ENCODE measurements at places on chromosomes 6 and 20. TPM values are rescaled to one million over a fixed set of nuclear protein-coding genes. Genes with fewer than 3 reads are reported as not detected.

The HLA-DQA1 gene
- total RNA-seq, result 46.2 TPM

The C6orf15 gene
- total RNA-seq, result not detected

The HELZ2 gene
- 23.2 TPM for total RNA-seq

The RPS6KA2 gene
- 52.7 TPM for total RNA-seq

The FGD2 gene
- total RNA-seq, result 33.9 TPM

The CCM2L gene
- 7.4 TPM for total RNA-seq

DNA sequence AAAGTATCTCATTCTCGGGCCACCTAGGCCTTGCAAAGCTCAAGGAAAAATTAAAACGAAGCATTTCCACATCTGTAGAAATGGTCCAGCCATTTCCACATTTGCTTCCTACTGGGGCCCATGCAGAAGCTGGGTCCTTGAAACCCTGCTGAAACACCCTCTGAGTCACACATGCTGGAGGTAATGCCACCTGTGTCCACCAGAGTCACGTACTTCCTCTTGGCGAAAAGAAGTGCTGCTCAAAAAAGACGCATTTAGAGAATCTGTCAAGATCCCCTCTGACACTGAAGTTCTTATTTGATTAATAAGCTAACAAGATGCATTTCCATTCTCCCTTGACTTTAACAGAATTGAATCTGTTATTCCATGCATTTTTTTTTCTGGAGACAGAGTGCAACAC lies 423.2 kb downstream of the PREX1 start:
- DNase-seq, result no peak
- H3K27ac ChIP-seq, result no peak overlapping the region
- H3K27me3 ChIP-seq, result no peaks in the 10 kb centered on the region
- no peak overlapping the region for H3K4me3 ChIP-seq

GRCh38 chr6:134634466-134634865 lies 315.4 kb downstream of the ALDH8A1 start:
- H3K27me3 ChIP-seq, result no peaks in the 10 kb centered on the region
- no peaks in the 10 kb centered on the region for H3K36me3 ChIP-seq
- H3K4me3 ChIP-seq, result no peak overlapping the region
- DNase-seq, result no peak
- no peaks in the 10 kb centered on the region for H3K4me1 ChIP-seq

DNA sequence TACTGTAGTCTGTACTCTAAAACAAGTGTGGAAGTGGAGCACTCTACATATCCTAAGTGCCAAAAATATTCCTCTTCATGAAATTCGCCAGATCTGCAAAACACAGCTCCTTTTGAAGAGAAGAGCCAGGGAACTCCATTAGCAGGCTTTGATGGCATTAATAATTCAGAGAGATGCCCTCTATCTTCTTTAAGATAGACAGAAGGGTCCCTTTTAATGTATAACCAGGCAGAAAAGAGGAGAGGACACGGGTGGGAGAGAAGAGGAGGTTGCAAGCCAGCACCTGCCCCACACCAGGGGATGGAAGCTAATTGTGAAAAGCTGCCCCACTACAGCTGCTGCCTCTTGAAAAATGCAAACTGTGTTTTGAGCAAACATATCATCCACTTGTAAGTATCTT lies 3.7 kb upstream of the RFPL4B start:
- H3K36me3 ChIP-seq, result no peaks in the 10 kb centered on the region
- no peak overlapping the region for H3K27ac ChIP-seq
- no peak overlapping the region for H3K4me3 ChIP-seq
- peaks cover 1% of the 10 kb centered on the region for H3K4me1 ChIP-seq
- DNase-seq, result no peak

DNA sequence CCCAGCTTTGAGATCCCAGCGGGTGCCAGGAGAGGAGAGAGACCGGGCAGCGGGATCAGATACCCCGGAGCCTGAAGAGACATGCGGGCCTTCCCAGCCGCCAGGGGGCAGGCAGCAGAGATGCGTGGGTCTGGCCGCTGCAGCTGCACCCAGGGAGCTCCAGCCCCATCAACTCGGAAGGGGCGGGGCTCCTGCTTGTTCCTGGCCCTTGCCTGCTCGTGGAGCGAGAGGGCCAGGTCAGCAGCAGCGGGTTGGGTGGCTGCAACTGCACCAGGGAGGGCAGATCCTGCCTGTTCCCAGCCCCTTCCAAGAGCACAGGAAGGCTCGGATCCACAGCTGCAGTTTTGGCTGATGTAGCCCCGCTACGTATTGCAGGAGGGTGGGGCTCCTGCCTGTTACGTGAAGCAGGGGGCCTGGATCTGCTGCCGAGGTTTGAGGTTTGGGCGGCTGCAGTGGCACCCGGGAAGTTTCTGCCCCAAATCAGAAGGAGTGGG lies 532.8 kb downstream of the RFPL4B start:
- DNase-seq, result peak; percentile 37
- no peaks in the 10 kb centered on the region for H3K27me3 ChIP-seq
- no peak overlapping the region for H3K27ac ChIP-seq
- H3K4me3 ChIP-seq, result no peak overlapping the region

DNA sequence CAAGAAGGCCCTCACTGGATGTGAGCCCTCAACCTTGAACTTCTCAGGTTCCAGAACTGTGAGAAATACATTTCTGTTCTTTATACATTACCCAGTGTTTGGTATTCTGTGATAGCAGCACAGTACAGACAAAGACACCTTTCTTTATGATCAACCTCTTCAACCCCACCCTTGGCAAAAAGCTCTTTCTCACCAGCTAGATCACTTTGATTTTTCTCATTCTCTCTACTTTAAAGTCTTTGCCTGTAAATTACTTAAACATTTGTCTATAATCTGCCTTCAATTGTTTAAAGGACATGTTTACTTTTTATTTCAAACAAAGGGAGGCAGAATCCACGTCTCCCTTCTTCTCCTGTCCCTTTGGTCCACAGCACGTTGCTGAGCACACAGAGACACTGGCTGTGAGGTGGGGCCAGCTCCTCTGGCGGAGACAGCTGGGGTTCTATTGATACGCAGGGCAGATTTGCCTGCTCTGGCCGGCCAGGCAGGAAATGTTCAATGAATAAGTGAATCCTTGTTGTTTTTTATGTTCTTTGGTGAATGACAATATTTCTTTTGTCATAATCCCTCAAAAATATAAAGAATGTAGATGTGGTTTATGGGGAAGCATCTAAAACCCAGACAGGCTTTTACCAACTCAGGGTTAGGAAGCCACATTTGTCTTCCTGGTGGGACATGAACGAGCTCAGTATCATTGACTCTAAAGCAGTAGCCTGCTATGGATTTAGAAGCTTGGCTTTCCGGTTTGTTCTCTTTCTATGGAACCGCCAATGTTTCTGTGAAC lies 52.9 kb downstream of the NEDD9 start:
- no peak overlapping the region for H3K27ac ChIP-seq
- H3K27me3 ChIP-seq, result no peaks in the 10 kb centered on the region
- no peaks in the 10 kb centered on the region for H3K4me1 ChIP-seq
- H3K36me3 ChIP-seq, result peaks cover 6% of the 10 kb centered on the region

GRCh38 chr20:46132705-46133120 lies 14.6 kb downstream of the CD40 start:
- DNase-seq, result peak; percentile 89
- H3K4me1 ChIP-seq, result no peaks in the 10 kb centered on the region
- H3K36me3 ChIP-seq, result no peaks in the 10 kb centered on the region
- H3K27me3 ChIP-seq, result no peaks in the 10 kb centered on the region

DNA sequence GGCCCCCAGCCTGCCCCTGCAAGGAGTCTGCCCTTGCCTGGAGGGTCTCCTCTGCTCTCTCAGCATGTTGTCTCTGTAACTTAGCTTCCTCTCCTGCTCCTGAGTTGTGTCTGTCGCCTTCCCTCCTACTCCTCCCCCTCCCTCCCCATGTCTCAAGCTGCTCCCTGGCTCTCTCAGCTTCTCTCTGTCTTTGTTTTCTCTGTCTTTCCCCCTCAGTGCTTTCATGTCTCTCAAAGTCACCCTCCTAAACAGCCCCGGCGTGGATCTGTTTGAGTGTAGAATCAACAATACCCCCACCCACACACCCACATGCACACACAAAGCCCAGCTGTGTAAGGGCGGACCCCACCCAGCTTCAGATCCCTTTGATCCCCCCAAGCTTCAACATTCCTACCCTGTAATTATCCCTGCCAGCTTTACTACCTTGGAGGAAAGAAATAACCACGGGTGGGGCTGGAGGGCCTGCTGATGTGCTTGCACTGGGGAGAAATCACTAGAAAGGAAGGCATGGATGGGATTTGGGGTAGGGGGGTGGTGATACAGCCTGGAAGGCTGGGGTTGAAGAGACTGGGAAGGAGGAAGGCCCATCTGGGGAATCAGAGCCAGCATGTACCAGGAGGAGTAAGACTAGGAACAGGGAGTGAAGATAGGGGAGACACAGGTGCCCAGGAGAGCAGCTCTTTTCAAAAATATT lies 1.0 kb upstream of the LY6G6D start:
- H3K36me3 ChIP-seq, result no peaks in the 10 kb centered on the region
- H3K4me3 ChIP-seq, result no peak overlapping the region
- DNase-seq, result no peak
- no peaks in the 10 kb centered on the region for H3K4me1 ChIP-seq

DNA sequence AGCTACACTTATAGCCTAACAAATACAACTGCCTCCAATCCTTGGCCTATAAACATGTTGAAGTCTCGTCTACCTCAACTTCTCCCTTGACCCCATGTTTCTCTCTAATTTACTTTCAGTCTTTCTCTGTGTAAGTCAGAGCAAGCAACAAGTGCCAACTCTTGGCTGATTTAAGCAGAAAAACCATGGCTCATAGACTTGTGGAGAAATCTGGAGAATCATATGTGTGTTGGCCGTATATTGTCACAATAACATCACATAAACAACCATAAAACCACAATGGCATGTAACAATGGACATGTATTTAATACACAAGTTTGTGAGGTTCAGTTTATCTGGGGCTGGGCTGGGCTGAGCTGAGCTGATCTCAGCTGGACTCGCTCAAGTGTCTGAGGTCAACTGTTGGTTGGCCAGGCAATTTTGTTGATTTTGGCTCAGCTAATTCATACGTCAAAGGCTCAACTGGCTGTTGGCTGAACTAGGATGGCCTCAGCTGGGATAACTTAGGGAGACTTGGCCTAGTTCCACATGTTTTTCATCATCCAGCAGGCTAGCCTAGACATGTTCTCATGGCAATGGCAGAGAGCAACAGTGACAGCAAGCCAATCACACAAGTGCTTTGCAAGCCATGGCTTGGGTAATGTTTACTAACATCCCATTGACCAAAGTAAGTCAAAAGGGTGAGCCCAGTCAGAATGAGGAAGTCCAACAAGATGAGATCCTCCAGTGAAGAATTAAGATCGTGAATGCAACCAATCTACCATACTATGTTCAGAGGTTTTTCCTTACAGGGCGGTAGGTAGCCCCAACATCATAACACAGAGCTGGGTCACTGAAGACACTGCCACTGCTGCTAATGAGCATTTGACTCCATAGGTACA lies 12.9 kb upstream of the TBC1D22B start:
- peak; percentile 83 for DNase-seq
- H3K27me3 ChIP-seq, result no peaks in the 10 kb centered on the region
- no peak overlapping the region for H3K4me3 ChIP-seq
- H3K27ac ChIP-seq, result peak overlapping the region; percentile 98
- no peaks in the 10 kb centered on the region for H3K36me3 ChIP-seq

DNA sequence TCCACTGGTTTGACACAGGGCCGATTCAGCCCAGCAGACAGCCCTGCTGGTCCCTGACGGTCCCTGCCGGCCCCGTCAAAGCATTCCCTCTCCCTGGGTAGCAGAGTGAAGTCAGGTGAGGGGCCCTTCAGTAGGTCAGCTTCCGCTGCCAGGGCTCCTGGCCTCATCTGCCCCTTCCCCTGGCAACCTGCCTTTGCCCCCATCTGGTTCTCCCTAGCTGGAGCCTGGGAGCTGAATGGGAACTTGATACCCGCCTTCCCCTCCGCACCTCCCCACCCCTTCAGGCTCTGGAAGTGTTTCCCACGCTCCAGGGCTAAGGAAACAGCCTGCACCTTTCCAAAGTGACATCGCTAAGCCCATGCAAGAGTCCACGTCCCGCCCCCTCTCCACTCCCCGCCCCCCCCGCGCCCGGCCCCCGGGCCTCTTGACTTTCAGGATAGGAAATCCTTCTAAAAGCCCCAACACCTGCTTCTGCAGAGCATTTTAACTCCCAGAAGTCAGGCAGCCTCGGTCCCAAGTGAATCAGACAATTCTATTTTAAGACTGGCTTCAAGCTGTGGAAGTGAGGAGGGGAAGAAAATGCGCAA lies 53.3 kb downstream of the ISM1 start:
- H3K27me3 ChIP-seq, result no peaks in the 10 kb centered on the region
- H3K4me3 ChIP-seq, result no peak overlapping the region
- DNase-seq, result no peak
- H3K4me1 ChIP-seq, result peaks cover 8% of the 10 kb centered on the region

DNA sequence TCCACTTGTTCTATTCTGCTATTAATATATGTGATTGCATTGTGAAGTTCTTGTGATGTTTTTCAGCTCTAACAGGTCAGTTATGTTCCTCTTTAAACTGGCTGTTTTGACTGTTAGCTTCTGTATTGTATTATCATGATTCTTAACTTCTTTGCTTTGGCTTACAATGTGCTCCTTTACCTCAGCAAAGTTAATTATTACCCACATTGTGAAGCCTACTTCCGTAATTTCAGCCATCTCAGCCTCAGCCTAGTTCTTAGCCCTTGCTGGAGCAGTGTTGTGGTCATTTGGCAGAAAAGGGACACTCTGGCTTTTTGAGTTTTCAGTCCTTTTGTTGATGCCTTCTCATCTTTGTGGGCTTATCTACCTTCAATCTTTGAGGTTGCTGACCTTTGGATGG lies 440.2 kb downstream of the TBC1D32 start:
- no peaks in the 10 kb centered on the region for H3K4me1 ChIP-seq
- H3K36me3 ChIP-seq, result no peaks in the 10 kb centered on the region
- no peak overlapping the region for H3K4me3 ChIP-seq
- H3K27ac ChIP-seq, result no peak overlapping the region

DNA sequence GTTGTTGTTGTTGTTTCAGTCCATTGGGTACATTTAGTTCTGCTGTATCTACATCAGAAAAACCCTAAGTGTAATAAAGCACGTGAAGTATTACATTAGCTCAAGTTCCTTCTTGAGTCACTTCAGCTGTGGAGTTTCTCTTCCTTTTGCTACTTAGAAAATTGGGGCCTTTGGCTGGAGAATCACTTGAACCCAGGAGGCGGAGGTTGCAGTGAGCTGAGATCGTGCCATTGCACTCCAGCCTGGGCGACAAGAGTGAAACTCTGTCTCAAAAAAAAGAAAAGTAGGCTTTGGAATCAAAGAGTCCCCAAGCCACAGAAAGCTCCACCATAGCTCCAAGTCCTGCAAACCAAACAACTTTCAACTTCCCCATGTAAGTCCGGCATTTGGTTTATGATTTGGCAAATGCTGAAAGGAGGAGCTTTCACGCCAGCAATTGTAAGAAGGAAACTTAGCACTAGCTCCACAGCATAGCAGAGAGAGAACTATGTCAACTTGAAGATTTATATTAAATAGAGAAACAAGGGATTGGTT lies 56.5 kb upstream of the RNF144B start:
- no peak for DNase-seq
- H3K4me3 ChIP-seq, result no peak overlapping the region
- no peaks in the 10 kb centered on the region for H3K36me3 ChIP-seq
- H3K27ac ChIP-seq, result no peak overlapping the region
- peaks cover 4% of the 10 kb centered on the region for H3K4me1 ChIP-seq

Data from aorta (tissue), 5 donors.